ENCODE measurements at places on chromosomes 2 and 18.

DNA sequence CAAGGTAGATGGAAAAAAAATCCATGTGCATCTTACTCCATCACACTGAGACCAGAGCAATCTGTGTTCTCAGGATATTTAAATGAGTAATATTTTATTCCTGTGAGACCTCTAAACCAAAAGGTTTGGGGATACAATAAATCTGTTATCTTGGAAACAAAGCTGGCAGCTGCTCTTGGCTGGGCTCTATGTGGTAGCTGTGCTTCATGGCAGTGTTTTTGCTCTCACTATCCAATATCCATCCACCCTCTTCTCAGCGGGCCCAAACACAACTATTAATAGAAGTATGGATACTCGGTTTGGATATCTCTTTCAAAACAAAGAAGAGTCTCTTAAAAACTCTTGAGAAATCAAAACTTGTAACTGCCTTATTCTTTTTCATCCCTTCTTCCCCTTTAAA lies 244.9 kb upstream of the RAB12 start:
- DNase-seq, result no peak

DNA sequence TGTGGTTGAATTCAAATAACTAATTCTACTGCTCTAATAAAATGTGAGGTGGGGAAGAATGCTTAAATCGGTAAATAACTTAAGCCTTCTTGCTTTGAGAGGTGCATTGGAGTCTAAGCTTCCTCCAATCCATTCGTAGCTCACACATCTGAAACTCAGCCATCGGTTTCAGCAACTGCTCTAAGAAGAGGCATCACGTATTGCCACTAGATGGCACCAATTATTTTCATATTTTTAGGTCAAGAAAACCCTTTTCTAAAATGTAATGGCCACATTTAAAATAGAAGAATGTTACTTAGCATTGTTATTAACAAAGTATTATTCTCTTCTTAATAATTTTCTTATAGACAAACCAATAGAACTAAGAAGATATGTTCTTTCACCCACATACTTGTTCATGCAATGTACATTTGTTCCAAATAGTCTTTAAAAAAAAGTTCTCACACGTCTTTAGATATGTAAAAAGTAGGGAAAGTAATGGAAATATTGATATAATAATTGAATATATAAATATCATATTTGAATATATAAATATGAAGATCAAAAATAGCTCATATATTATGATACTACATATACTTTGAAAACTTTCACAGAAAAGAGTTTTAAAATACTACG lies 229.8 kb downstream of the CCDC178 start:
- peak; percentile 68 for DNase-seq

DNA sequence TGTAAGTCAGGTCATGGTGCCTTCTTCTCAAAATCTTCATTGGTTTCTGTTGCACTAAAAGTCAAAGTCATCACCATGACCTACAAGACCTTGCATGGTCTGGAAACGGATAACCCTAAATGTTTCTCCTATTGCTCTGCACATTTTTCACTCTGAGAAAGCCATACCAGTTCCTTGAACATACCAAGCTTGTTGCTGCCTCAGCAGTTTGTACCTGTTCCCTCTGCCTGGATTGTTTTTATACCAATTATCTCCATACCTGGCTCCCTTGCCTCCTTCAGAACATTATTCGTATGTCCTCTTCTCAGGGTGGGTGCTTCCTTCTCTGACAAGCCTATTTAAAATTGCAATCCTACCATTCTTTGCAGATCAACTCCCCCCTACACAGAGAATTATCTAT lies 498.4 kb downstream of the DSC3 start:
- DNase-seq, result no peak

GRCh38 chr2:234555616-234556249 lies 58.9 kb upstream of the ARL4C start:
- no peak for DNase-seq

DNA sequence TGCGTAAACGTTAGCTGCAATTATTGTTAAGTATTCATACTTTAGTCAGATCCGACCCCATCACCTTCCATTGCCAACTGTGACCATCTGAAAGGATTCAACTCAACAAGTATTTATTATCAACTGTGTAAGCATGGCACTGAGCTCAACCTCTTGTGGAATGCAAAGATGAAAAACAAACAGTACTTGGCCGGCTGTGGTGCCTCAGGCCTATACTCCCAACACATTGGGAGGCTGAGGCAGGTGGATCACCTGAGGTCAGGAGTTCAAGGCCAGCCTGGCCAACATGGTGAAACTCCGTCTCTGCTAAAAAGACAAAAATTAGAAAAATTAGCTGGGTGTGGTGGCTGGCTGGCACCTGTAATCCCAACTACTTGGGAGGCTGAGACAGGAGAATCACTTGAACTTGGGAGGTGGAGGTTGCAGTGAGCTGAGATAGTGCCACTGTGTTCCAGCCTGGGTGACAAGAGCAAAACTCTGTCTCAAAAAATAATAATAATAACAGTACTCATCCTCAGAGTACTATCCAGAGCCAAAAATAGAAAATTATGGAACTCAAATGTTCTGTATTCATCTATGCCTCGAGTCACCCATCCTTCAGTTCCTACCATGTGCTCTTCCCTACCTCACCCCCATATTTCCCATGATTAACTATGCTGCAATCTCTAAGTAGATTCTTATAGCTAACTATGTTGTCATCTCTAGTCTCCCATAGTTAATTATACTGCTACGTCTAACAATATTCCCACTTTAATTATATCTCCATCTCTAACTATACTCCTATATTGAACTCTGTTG lies 8.6 kb upstream of the MREG start:
- DNase-seq, result no peak

DNA sequence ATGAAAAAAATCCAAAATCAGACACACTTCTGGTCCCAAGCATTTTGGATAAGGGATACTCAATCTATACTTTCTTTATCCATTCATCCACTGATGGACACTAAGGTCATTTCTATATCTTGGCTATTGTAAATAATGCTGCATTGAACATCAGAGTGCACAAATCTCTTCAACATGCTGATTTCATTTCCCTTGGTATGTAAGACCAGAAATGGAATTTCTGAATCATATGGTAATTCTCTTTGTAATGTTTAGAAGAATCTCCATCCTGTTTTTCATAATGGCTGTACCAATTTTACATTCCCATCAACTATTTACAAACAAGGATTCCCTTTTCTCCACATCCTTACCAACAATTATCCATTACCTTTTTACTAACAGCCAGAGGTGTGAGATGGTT lies 33.7 kb upstream of the MCM6 start:
- no peak for DNase-seq

DNA sequence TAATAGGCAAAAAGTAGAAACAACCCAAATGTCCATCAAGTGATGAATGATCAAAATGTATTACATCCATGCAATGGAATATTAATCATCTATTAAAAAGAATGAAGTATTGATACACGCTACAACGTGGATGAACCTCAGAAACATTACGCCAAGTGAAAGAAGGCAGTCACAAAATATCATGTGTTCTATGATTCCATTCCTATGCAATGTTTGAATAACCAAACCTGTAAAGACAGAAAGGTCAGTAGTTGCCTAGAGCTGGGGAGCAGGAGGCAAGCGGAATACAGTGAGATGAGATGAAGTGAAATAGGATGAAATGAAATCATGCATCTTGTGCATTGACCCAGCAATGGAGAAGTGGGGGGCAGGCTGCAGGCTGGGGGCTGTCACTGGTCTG lies 17.9 kb upstream of the COL6A3 start:
- no peak for DNase-seq

GRCh38 chr2:145760781-145761649 lies 1241.1 kb upstream of the ZEB2 start:
- no peak for DNase-seq

GRCh38 chr2:16014041-16014787 lies 73.9 kb downstream of the MYCN start:
- DNase-seq, result no peak

DNA sequence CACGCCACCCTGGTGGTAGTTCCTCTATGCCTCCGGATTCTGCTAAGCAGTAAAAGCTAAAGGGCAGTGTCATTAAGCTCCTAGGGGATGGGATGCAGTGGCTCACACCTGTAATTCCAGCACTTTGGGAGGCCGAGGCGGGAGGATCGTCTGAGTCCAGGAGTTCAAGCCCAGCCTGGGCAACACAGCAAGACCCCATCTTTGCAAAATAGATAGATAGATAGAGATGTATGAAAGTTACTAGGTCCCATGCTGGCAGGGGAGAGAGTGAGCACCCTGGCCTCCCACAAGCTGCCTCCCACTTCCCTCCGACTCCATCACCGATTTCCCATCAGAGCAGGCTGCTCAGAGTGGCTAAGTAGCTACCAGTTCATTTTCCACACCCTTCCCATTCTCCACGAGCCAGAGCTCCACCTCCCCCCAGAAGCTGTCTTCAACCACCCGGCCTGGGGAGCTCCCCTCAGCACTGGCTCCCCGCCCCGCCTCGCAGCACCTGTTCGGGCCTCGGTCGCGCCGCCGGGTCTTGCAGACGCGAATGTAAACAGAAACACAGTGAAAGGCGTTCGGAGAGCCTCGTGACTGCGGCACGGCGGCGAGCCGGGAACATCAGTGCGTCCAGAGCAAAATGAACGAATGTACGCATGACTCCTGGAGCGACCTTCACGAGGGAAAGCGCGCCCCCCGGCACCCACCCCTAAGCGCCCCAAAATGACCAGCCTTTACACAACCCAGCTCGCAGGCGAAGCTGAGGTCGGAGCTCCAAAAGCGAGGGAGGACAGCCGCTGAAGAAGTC lies 598 bp upstream of the CEP68 start:
- peak; percentile 85 for DNase-seq

- no peak for DNase-seq
Observed at GRCh38 chr2:151638191-151638933, 95.9 kb downstream of the NEB start.

All from NCI-H1417 treated with DMSO at 0.1 percent for 48 hours (cell line).